ENCODE measurements at places on chromosomes 3 and 15. TPM values are rescaled to one million over a fixed set of nuclear protein-coding genes. Genes with fewer than 3 reads are reported as not detected.

Gene INO80
- 6.0 TPM for polyA plus RNA-seq

DNA sequence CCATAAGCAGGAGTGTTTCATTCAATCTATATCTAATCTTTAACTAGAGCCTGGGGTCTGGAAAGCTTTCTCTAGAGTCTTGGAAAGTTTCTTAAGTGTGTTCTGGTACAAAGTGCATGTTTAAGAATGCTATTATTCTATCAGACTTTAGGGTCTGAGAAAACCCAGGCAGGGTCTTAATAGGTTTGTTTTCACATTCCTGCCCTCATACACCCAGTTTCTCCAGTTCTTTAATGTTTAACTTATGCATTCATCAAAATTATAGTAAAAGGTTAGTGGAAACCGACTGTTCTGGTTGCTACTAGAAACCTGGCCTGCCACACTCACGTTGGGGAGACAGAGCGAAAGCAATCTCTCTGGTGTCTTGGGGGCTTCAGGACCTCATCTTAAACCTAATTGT is 102.9 kb upstream of the WDR72 start:
- no peak for DNase-seq

DNA sequence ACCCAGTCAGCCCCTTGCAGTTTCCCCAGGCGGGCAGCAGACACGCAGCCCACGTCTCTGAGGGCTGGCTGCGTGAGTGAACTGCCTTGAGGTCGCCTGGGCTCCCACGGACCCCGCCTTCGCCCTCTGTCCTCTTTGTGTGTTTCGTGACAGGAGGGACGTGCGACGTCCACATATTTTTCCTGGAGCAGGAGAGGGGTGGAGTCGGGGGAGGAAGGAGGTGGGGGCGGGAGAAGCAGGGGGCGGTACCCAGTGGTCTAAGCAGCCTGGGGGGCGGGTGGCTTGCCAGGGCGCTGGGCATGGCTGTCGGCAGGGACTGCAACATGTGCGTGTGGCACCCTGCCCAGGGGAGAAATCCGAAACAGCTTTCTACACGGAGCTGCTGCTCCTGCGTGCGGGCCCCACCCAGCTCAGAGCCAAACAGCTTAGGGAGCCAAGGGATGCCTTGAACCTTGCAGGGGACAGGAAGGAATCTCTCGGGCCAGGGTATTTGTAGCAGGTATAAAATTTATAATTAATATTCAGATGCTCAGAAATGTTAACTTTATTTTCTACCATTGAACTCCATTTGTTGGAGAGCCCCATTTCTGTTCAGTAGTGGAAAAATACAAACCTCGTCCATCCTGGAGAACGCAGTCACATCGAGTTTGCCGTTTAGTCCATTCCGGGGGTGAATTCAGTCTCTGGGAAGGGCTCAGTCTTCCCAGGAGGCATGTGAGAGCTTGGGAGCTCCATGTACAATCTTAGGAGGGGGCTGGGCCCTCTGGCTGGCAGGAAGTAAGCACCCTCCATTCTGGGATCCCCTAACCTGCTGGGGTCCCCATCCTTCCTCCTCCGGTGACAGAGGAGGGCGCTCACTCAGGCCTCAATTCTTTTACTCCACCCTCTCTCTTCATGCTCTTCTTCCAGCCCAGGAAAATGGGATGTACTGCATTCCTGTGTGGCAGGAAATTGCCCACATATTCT is 79.1 kb upstream of the MEF2A start:
- DNase-seq, result peak; percentile 54

GRCh38 chr15:49718846-49719245 is 98.0 kb downstream of the DTWD1 start:
- no peak for DNase-seq

- no peak for DNase-seq
Measured at GRCh38 chr3:114147251-114147650, 31.6 kb downstream of the DRD3 start.

GRCh38 chr15:49815950-49816349 is 195.1 kb downstream of the DTWD1 start:
- DNase-seq, result peak; percentile 48

DNA sequence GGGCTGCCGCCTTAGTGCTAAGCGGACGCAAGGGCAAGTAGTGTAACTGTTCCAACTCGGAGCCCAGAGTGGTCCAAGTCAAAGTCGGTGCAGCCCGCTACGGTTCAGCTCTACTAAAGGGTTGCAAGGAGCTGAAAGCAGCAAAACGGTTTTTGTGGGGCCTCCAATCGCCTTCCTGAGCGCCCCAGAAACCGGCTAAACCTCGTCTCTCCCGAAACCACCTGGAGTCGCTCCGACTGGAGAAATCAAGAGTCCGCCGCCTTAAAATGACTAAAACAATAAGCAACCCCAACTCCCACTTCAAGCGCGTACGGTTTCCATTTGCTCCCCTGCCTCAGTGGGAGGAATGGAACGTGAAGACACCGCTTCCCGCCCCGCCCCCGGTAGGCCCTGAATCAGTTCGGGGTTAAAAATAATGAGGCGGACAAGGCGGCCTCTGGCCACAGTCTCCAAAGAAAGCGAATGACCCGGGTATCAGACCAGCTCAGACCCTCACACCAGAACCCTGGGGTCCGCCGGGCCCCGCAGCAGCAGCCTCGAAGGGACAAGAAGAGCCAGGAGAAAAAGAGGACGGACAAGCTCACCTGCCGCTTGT is 401 bp downstream of the SEC11A start:
- DNase-seq, result peak; percentile 24
